NCI-H510A treated with DMSO at 0.1 percent for 48 hours (cell line): ENCODE measurements at places on chromosomes 5 and 9.

- no peak for DNase-seq
Observed at GRCh38 chr5:105088961-105089360, 1526.4 kb upstream of the NUDT12 start.

GRCh38 chr5:112793201-112793600, 55.5 kb downstream of the APC start:
- DNase-seq = no peak

DNA sequence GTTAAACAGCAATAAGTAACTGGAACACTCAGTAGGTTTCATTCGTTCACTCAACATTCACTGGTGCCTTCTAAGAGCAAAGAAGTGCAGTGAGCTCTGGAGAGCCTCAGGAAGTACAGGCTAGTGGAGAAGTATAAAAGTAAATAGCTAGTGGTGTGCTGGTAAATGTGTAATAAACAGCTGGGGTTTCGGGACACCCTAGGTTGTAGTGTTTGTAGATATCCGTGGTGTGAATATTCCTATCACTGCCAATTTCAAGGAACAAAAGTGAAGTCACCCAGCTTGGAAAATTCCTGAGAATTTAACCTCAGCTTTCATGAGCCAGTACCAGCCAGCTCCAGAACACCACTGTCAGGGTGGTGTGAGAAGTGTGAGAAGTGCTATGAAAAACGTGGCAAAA, 75.9 kb downstream of the GABBR2 start:
- no peak for DNase-seq

DNA sequence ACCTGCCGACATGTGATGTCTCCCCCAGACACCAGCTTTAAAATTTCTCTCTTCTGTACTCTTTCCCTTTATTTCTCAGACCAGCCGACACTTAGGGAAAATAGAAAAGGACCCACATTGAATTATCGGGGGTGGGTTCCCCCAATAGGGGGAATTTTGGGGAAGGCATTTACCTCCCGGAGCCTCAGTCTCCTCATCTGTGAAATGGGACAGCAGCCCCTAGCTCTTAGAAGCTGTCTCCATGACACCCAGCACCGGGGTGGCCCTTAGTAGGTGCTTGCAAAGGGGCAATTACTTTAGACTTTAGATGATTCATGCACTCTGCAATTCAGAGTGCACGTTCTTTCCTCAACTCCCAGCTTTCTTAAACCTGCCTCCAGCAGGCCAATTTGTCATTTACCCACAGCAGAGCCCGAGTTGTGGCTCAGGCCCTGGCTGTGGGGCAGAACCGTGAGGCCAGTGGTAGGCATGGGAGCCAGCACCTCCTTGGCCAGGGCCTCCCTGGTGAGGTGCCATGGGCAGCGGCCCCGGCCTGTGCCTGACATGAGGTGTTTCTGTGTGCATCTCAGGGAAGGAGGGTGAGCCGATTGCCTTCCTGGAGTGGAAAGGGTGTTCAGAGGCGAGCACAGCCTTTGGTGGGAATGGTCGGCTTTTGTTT, 51.7 kb downstream of the SH3PXD2B start:
- DNase-seq = no peak

DNA sequence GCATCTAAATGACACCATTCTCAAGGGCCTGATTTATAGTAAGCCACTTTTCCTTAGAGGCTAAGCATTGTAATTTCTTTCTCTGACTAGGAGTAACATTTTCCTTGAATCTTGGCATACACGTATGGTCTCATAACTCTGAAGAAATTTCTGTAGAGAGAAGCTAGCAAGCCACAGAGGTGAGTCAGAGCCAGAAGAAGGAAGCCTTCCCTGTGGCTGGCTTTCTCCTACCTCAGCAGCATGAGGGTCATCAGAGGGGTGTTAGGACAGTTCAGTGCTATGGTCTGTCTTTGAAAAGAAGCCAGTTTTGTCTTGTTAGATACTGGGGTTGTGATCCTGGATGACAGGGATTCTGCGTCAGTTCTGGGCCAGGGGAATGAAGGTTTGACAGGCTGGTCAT, 3.2 kb downstream of the SNX30 start:
- DNase-seq = no peak

DNA sequence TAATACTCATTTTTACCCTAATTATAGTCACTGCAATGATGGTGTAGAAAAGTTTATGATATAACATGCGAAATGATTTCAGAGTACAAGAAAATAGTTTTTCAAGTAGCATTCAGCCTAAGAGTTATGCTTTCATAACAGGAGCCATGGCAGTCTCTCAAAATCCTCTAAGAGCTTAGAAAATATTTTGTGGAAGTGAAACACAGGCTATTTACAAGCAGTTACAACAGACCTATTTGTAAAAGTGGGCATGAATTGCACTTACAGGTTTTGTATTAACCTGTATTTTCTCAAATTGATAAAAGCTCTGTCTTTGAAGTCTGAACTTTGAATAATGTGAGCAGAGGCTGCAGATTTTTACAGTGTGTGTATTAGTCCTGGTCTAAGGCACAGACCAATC, 523.3 kb downstream of the LRRC70 start:
- no peak for DNase-seq

GRCh38 chr5:119366540-119366881, 10.7 kb downstream of the TNFAIP8 start:
- DNase-seq = no peak

- DNase-seq = no peak
Observed at GRCh38 chr9:134937566-134938345, 20.0 kb upstream of the FCN1 start.

- DNase-seq = no peak
Observed at GRCh38 chr9:136326761-136327303, 507 bp upstream of the GPSM1 start.

GRCh38 chr5:65811004-65811403, 89.0 kb downstream of the NLN start:
- no peak for DNase-seq
